Right cardiac atrium (tissue), 5 donors: ENCODE measurements at places on chromosomes 7 and 10.

- DNase-seq = no peak
These were observed 186.3 kb downstream of the DOCK4 start for GRCh38 chr7:112019932-112020331.

DNA sequence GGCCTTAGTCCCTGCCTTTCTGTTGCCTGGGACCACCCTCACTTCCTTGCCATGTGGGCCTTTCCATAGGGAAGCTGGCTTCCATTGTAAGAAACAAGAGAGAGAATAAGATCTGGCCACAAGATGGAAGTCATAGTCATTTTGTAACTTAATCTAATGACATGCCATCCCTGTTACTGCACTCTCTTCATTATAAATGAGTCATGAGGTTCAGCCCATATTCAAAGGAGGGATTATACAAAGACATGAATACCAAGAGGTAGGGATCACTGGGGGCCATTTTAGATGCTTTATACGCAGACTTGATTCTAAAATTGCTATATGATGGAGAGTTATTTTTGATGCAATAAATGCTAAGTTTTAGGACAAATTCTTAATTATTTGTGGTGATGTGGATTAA lies 75.2 kb upstream of the CELF2 start:
- no peak for DNase-seq

DNA sequence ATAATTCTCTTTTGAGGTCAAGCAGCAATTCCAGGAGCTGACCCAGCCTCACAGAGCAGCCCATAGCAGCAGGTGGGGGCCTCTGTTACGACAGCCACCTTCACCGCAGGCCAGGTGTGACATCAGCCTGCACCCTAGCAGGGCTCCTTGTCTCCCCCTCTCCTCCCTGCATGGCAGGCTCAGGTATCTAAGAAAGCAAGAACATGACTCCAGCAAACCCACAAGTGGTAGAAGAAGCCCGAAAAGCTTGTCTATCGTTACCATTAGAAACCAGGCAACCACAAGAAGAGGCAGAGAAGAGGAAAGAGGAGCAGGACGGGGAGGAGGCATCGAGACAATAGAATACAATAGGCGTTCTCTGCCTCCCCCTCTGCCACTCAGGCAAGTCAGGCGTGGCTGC lies 104.0 kb upstream of the PRR15 start:
- DNase-seq = no peak

DNA sequence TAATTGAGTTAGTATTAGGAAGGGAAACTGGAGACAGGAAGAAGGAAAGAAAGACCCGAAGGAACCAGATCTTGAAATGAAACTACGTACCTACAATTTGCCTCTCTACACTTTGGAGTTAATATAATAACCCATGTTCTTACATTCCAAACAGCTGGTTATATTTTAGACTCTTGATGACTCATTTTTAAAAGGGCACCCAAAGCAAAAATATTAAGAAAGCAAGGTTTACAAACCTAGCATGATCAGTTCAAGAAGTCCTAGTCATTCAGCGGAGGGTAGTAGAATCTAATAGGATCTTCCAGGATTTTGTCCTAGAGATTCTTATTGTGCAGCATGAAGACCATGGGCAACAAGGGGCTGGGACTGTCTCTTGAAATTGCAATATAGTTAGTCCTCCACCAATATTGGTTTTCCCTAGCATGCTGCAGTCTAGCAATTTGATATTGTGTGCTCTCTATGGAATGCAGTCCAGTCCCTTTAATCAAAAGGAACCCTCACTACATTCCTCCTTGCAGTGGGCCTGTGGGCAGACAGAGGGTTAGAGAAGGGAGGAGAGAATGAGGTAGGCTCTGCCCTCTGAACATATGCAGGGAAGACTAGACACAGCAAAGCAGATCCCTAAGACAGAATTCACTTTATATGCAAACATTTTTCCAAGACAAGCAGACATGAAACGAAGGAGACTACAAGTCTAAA lies 230.3 kb downstream of the INHBA start:
- DNase-seq = no peak

- no peak for DNase-seq
These were observed 53.0 kb upstream of the HABP2 start for GRCh38 chr10:113499806-113500205.

DNA sequence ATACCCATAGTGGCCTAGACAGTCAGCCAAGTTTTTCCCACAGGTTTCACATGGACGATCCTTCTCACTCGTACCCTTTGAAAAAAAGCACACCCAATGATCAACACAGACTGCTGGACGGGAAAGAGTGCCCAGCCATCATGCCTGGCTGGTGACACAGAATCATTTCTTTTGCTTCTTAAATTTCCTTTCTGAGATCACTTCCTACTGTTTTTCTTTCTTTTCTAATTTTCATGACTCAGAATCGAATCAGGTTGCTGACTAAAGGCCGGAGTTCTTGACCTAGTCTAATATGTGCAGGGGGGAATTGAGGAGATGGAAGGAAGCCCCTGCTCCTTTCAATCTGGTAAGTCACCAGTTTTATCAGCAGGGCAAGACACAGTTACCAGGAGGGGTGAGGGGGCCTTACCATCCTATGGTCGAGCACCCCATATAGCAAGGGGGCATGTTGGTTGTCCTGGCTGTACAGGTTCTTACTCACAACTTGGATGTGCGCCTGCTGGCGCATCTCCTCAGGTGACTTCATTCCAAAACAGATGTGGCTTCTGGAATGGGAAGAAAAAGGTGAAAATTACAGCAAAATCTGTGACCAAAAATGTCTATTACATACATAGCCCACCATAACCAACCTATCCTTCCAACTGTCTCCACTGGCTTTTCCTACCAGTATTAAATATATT lies 3.5 kb downstream of the POLR3A start:
- no peak for DNase-seq

GRCh38 chr7:21587139-21587784 lies 44.4 kb downstream of the DNAH11 start:
- DNase-seq = no peak

DNA sequence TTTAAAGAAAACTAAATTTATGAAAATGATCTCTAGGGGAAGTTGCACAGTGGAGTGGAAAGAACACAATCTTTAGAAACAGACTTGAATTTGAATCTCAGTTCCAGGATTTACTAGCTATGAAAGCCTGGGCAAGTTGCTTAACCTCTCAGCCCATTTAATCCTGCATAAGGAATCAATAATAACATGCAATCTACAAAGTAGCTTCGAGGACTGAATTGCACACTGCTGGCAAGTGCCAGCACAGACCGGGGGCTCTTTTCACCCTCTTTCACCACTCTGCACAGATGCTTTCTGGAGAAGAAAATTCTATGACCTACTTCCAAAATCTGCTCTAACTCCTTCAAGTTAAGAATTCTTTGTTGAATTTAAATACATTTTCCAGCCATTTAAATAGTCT lies 63.4 kb upstream of the ANK3 start:
- DNase-seq = no peak
